ENCODE measurements at places on chromosomes 11 and 22. TPM values are rescaled to one million over a fixed set of nuclear protein-coding genes. Genes with fewer than 3 reads are reported as not detected.
A peak's percentile ranks its signal among the peaks of the same experiment; 100 is the strongest.

DNA sequence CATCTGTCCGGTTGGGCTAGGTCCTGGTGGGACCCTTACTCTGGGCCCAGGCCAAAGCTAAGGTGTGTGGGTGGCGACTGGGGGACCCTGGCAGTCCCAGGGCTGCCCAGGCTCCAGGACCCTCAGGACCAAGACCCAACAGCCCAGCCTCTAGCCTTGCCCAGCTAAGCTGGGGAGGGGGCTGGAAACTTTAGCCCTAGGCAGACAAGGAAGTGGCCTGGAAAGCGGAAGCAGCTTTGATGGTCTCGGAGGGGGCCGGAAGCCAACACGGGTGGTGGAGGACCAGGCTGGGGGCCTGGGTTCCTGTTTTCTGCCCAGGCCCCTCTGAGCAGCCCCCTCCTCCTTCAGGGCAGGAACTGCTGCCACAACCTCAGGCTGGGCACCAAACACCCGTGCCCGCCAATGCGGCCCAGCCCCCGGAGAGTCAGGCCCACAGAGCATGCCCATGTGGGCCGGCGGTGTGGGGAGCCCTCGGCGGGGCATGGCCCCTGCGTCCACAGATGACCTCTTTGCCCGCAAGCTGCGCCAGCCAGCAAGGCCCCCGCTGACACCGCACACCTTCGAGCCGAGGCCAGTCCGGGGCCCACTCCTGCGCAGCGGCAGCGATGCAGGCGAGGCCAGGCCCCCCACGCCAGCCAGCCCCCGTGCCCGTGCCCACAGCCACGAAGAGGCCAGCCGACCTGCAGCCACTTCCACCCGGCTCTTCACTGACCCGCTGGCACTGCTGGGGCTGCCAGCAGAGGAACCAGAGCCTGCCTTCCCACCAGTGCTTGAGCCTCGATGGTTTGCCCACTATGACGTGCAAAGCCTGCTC lies 2.8 kb downstream of the SIPA1 start:
- no peak for DNase-seq

Gene MIAT
- 0.38 TPM for total RNA-seq

DNA sequence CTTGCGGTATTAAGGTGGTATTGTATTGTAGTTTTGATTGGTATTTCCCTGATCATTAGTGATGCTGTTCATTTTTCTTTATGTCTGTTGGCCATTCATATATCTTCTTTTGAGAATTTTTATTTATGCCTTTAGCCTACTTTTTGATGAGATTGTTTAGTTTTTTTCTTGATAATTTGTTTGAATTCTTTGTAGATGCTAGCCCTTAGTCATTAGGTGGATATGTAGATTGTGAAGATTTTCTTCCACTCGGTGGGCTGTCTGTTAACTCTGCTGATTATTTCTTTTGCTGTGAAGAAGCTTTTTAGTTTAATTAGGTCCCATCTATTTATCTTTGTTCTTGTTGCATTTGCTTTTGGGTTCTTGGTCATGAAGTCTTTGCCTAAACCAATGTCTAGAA lies 115.4 kb downstream of the VPREB1 start:
- no peak for DNase-seq

Gene C11orf86
- total RNA-seq = not detected

Gene MMP27
- total RNA-seq = not detected

GRCh38 chr22:44158816-44159215 lies 21.9 kb upstream of the PARVG start:
- no peak for DNase-seq

- no peak for DNase-seq
Measured at GRCh38 chr22:26990503-26991189, 333.3 kb downstream of the MIAT start.

Gene ABCC8
- total RNA-seq = not detected

DNA sequence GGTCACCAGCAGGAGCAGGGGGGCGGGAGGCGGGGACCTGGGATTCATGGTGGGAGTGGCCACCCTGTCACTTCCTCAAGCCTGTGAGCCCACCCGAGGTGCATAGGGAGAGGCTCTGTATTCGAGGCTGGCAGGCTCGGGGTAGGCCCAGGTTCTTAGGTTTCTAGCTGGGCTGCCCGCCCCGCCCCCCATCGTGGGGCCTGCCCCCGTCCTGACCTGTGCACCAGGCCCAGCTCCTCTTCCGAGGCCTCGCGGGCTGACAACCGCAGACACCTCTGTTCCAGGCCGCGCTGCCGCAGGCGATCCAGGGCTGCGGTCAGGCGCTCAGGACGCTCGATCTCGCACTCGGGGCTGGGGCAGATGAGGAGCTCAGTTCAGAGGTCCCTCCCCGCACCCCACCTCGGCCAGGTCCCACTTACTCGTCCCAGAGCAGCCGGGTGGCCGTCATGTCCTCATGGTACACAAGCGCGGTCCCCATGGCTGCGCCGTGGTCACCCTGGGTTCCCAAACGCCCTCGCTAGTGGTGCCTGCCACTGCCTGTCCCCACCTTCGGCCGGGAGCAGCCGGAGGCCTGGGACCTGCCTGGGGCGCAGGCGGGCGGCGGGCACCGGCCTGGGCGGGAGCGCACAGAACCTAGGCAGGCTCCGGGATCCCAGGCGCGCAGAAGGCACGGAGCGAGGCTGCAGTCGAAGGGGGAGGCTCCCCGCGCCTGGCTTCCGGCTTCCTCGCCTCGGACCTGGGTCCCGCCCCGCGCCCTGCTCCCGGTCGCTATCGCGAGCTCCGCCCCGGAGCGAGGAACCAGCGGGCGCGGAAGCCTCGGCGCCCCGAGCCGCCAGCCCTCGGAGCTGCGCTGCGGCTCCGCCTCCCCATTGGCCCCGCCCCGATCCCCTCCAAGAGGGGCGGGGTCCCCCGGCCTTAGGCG lies at the start of gene HDAC10:
HDAC10 (minus strand) TSS at position 711 of the 922 bp plus-strand sequence; CDS start at position 478, 233 bp downstream.
- DNase-seq = no peak

DNA sequence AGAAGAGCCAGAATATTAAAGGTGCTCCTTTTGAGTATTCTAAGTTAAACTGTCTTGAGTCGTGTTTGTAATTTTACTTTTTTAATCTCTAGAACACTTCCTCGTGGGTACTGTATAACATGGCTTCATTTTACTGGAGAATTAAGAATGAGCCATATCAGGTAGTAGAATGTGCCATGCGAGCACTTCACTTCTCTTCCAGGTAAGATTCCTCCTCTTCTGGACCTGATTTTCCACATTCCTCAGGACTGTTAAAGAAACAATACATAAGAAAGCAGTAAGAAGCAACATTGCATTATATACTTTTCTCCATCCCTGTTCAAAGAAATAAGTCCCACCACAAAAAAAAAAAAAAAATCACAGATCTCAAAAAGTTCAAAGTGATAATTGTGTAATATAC lies 37.9 kb downstream of the TTC17 start:
- no peak for DNase-seq

DNA sequence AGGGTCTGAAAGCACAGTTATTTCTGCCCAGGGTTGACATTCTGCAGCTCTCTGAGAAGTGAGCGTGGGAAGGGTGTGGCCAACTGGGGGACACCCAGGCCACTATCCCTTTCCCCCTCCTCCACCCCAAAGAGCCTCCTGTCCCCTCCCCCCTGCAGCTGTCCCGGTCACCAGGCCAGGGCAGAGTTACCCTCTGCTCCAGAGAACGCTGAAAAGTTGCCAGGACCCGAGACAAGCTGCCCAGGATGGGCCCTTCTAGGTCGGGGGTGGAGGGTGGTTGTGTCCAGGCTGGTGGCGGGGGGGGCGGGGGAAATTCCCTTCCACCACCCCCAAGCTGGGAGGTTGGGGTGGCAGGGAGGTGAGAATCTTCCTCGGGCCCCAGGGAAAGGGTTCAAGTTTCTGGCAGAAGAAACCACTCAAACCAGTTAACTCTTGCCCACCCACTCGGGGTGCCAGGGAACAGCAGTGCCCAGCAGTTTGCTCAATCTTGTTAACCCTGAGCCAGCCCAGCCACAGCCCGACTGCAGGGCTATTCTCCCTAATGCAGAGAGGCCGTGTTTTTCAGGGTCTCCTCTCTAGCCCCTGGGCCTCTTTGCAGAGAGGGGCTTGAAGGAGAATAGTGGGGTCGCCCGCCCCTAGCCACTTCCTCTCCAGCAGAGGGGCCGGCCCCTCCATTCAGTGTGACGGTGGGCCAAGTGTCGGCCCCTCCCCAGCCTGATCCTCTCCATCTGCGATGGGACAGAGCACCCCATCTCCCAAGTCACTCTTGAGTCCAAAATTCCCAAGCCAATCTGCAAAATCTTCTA lies 697 bp downstream of the LGALS1 start:
- DNase-seq = peak; percentile 40

Gene SLC15A3
- total RNA-seq = 5.3 TPM

DNA sequence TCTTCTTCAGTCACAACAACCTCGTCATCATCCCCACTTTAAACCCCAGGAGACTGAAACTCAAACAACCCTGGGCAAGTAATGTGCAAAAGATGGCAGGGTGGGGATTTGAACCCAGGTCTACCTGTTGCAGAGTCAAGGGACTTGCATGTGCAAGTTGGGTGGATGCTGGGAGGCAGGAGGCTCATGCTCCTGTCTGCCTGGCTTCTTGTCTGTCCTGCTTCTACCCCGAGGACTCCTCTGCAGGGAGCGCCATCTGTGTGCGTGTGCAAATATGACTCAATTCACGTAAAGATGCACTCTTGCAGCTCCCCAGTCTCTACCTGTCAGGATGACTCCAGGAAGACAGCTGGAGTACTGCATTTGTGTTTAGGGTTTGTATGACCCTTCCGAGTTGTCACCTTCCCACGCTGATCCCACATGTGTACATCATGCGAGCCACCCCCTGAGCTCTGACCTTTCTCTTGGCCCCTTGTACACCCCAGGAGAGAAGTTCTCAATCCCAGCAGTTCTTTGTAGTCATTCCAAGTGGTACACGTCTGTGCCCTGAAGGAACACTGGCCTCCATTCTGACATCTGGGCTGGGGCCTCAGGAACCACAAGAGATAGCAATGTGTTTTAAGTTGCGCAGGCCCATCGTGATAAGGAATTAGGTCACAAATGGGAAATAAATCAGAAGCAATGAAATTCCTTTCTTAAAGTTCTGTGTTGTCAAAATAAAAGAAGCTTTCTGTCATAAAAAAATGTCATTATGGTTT lies 95.7 kb downstream of the CWC15 start:
- DNase-seq = no peak

Gene PCNX3
- 17.6 TPM for total RNA-seq

GRCh38 chr11:128757886-128758612 lies 64.2 kb downstream of the FLI1 start:
- DNase-seq = no peak

DNA sequence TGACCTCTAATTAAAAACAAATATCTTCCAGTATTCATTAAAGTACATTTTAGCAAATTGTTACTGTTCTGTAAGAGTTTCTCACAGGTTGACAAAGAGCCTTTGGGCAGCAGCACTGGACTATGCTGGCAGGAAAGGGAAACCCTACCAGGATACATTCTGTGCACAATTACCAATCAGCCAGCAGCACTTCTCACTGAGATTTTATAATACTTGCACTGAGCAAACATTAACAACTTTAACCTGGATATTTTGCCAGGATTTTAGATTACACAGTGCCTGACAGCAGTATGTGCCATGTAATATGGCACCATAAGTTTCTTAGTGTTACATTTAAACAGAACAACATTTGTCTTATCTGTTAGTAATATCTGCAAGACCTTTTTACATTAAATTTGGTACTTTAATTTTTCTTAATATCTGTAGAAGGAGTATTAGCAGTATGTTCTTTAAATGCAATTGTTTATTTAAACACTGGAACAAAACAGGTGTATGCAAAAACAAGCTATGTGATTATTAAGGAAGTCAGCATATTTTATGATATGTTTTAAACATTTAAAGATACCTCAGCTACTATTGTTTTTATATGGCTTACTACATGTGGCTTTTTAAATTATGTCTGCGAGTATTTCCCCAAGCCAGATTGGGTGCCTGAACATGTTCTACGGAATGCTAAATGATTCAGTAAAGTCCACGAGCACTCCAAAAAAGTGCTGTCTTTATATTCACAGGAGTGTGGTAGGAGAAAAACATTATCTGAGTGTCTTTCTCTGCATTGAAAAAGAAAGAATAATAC lies 699.0 kb upstream of the LUZP2 start:
- DNase-seq = no peak

- no peak for DNase-seq
Measured at GRCh38 chr22:49791682-49792081, 36.0 kb downstream of the BRD1 start.

- peak; percentile 26 for DNase-seq
Measured at GRCh38 chr11:14308114-14308896, 50.7 kb downstream of the RRAS2 start.

DNA sequence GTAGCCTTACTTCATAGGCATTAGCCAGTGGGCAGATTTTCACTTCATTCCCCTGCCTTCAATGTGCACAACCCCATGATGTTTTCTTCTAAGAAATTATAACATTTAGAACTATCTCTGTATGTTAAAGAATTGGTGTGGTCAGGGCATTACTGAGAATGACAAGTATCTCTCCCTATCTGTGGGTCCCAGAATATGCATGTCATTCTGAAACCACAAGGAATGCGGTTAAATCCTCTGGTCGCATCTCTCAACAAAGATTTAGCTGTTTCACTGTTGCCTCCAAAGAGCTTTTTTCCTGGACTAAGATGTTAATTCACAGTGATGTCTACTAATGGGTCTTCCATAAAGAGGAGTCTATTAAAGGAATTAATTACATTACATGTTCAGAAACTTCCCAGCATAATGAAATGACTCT lies 62.7 kb downstream of the LIF start:
- DNase-seq = no peak

All from dermis microvascular lymphatic vessel endothelial cell (primary cell).